ENCODE measurements at places on chromosomes 5 and 9.

DNA sequence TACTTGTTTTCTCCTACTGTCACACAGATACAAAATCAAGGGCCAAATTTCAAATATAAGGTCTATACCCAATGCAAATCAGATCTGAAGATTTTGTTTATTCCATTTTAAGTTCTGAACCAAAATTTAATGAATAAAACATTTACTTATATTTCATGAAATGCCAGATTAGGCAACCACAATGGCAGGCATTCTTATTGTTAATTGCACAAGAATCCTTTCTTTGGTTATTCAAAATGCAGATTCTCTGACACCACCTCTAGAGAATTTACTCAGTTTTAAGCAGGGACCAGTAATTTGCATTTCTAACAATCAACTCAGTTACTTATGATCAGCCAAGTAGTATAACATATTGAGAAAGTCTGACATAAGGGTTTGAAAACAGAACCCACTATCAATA, 972.4 kb upstream of the ACO1 start:
- DNase-seq, result no peak

DNA sequence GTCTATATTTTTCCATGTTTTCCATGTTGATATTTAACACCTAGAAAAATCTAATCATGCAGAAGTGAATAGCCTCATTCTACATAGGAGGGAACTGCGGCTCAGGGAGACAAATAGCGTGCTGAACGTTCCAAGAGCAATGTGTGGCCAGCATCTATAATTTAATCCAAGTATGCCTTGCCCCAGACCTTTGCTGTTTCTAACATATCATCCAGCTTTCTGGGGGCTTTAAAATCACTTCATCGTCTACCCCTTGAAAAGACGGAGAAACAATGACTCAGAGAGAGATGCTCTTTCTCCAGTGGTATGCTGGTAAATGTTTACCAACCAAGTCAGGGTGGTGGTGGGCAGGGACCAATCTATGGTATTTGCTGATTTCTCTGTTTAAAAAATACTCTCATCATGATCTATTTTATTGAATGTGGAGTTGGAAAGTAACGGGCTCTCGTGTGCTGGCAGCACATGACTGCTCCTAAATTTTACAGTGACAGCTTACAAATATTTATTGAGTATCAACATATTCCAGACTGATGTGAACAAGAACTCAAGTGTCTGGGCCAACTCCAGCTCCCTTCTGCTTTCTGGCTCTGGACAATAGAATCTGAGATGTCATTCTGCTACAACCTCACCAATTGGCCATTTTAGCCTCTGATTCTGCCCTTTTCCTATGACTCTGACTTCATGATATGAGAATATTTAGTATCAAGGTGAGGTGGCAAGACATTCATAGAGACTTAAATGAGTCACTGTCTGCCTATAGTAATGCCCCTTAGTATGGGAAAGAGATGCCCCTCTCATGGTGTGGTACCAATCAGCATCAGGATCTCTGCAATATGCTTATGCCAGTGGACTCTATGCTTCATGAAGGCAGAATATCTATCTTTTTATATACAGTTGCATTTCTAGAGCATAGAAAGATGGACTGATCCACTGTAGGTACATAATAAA, 407.4 kb upstream of the TNC start:
- DNase-seq, result peak; percentile 11

DNA sequence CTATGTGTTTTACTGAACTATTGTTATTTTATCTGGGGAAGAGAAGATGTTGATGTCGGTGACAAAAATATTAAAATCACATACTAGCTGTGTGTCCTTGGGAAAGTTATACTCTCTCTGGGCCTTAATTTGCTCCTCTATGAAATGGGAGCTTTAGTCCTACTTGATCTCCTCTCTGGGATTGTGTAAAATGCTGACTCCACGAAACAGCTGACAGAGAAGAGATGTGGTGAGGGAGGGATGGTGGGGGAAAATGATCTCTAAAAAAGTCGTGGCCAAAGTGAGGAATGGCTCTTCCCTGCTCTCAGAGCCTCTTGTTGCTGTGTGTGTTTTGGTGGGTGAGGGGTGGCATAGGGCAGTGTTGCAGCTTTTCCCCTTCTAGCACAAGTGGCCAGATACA, 173.7 kb downstream of the MELK start:
- DNase-seq, result no peak

GRCh38 chr9:80383331-80383730, 811.6 kb downstream of the TLE4 start:
- DNase-seq, result no peak

DNA sequence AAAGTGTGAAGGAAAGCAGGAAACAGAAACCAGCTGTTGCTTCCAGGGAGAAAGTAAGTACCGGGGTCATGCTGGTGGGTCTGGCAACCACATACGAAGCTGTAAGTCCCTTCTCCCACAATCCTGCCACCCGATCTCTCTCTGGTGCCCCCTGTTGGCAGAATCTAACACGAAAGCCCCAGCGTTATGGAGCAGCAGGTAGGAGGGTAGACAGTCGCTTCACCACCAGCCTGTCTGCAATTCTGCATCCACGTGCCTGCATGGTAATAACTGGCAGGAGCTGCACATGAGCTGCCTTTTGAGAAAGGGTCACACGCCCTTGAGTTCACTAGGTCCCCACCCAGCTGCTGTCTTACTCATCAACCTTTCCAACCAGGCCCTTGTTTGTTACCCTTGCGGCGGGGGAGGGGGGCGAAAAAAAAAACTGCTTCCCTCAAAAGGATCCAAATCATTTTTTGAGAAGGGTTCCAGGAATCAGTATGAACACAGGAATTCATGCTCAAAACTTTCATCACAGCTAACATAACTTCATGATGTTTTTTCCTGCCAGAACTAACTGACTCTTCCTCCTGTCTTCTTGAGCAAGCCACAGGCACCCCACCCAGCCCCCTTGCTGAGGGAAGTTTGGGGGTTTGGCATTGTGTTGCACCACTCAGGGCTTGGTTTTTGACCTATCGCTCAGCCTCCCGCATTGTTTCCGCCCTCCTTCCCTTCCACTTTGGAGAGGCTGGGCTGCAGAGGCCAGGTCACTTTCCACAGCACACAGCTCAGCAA, 19.6 kb upstream of the TMEM252 start:
- peak; percentile 17 for DNase-seq

GRCh38 chr9:72362118-72362531, 2.9 kb downstream of the ZFAND5 start:
- no peak for DNase-seq

- DNase-seq, result no peak
Observed at GRCh38 chr5:179796877-179797608, 3.3 kb downstream of the LTC4S start.

Measured in fibroblast of skin of abdomen (primary cell).